ENCODE measurements at places on chromosomes 3 and 15.

DNA sequence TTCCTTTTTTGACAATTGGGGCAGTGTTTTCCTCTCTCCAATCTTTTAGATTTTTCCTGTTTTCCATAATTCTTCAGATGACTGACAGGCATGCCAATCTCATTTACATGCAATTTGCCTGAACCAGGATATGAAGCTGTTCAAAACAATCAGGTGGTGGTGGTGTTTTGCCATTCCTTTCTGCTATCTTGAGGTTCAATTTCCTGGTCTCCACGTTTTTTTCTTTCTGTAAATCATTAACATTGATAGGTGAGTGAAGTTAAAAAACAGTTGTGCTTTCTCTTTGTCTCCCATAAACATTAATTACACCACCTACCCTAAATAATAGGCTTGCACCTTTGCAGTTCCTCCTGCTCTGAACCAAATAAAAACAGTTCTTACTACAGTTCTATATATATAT, 49.1 kb downstream of the C2CD4A start:
- no peak for DNase-seq

- no peak for DNase-seq
Measured at GRCh38 chr3:126446301-126446700, 29.4 kb downstream of the ZXDC start.

DNA sequence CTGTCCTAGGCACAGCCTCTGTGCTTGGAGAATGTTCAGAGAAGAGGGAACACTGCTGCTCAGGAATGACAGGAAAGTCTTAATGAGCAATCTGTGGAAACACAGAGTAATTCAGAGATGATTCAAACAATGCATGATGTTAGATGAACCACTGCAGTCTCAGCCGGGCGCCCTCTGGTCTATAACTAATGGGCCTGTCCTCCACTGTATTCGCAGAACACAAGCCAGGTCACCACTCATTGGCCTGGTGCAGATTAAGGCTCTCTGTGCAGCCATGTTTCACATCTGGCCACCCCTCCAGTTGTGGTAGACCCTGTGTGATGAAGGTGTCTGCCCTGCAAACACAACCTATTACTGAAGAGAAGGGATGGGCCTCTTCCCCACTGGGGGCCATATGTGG, 281.7 kb upstream of the ROPN1 start:
- no peak for DNase-seq

- no peak for DNase-seq
Measured at GRCh38 chr3:44734646-44735168, 5.3 kb downstream of the ZNF501 start.

DNA sequence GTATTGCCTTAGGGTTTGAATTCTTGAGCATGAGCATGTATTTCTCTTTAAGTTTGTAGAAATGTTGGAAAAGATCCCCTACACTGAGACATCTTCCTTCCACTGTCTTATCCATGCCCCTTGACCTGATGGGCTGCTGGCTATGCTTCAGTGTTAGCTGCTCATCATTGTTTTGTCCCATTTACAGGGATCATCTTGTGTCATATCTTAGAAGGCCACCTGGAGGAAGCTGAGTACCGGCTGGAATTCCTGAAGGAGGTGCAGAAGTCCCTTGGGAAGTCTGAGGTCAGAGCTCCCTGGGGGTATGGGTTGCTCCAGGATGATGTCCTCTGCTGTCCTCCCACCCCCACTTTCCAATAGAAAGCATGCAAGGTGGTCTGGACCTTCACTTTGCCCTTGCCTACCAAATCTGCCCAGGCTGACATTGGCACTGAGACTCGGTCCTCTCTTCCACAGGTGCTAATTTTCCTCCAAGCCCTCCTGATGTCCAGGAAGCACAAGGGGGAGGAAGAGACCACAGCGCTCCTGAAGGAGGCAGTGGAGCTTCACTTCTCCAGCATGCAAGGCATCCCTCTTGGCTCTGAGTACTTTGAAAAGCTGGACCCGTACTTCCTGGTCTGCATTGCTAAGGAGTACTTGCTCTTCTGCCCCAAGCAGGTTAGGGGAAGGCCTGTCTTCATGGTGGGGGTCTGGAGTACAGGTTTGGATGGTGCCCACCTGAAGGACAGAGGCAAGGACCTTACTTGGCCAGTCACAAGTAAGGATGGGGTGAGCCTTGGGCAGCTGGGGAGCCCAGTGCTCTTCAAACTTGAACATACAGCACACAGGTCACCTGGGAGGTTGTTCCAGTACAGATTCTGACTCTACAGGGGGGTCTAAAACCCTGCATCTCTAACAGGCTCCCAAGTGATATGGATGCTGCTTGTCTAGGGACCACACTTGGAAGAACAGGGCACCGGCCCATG, 17.7 kb downstream of the TTC21A start:
- DNase-seq, result no peak

- DNase-seq, result no peak
Measured at GRCh38 chr3:148938306-148938705, 53.0 kb upstream of the GYG1 start.

GRCh38 chr3:195821403-195822130, 9.8 kb upstream of the MUC4 start:
- DNase-seq, result no peak

GRCh38 chr15:81011593-81011992, 10.9 kb downstream of the TLNRD1 start:
- no peak for DNase-seq

DNA sequence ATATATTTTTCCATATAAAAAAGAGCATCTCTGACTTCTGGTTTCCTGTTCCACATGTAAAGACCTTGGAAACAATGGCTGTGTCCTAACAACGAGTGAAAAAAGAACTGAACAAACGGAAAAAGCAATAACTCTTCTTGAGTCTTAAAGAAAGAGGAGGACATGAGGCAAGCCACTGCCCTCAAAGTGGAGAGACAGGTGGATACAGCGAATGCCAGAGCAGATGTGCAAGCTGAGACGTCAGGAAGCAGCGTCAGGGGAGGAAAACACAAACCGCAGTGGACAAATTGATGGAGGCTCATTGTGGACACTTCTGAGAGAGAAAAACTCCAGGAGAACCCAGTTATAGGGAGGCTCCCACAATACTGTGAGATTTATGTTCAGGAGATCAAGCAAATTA, 208.0 kb upstream of the MME start:
- no peak for DNase-seq

GRCh38 chr3:144771381-144771870, 799.8 kb downstream of the DIPK2A start:
- DNase-seq, result no peak
